SJCRH30 (cell line): ENCODE measurements at places on chromosomes 4 and X. TPM values are rescaled to one million over a fixed set of nuclear protein-coding genes. Genes with fewer than 3 reads are reported as not detected.

The CXCL3 gene
- 1.3 and 2.4 TPM in 2 replicates for total RNA-seq

The TKTL2 gene
- not detected in 2 replicates for total RNA-seq

The CSN1S1 gene
- total RNA-seq = not detected in 2 replicates

- no peak for DNase-seq
- H3K36me3 ChIP-seq = no peaks in the 10 kb centered on the region
- H3K4me1 ChIP-seq = no peaks in the 10 kb centered on the region; the same call in 1 of the 2 replicates
- H3K27ac ChIP-seq = no peak overlapping the region
- H3K4me3 ChIP-seq = no peak overlapping the region
These were observed 357.7 kb downstream of the BCOR start for GRCh38 chrX:39740078-39740477.

GRCh38 chrX:136186023-136186413 is 38.7 kb downstream of the FHL1 start:
- H3K36me3 ChIP-seq = no peaks in the 10 kb centered on the region
- H3K27me3 ChIP-seq = no peaks in the 10 kb centered on the region
- peaks cover 3% of the 10 kb centered on the region; the same call in 1 of the 2 replicates for H3K4me1 ChIP-seq
- no peak for DNase-seq

GRCh38 chr4:107276052-107276451 is 239.9 kb upstream of the DKK2 start:
- no peak overlapping the region for H3K4me3 ChIP-seq
- H3K4me1 ChIP-seq = peaks cover 20% of the 10 kb centered on the region
- no peak overlapping the region for H3K27ac ChIP-seq
- DNase-seq = no peak
- H3K36me3 ChIP-seq = no peaks in the 10 kb centered on the region

- 0 out of 2 replicates have a peak overlapping the region, but pooled peaks have one; percentile 21 for H3K27ac ChIP-seq
- no peak overlapping the region for H3K4me3 ChIP-seq
- no peak for DNase-seq
- H3K4me1 ChIP-seq = peaks cover 10% of the 10 kb centered on the region
These were observed 45.5 kb downstream of the GLRB start for GRCh38 chr4:157121401-157121800.

GRCh38 chr4:15906020-15906443 is 32.5 kb downstream of the FGFBP1 start:
- no peak overlapping the region for H3K4me3 ChIP-seq
- H3K27me3 ChIP-seq = no peaks in the 10 kb centered on the region
- no peak overlapping the region for H3K27ac ChIP-seq
- no peaks in the 10 kb centered on the region for H3K4me1 ChIP-seq
- H3K36me3 ChIP-seq = no peaks in the 10 kb centered on the region

GRCh38 chr4:76614589-76614988 is 179.6 kb downstream of the SHROOM3 start:
- no peak overlapping the region for H3K27ac ChIP-seq
- H3K4me3 ChIP-seq = no peak overlapping the region
- DNase-seq = no peak
- no peaks in the 10 kb centered on the region for H3K36me3 ChIP-seq
- H3K27me3 ChIP-seq = no peaks in the 10 kb centered on the region
- peaks cover 17% of the 10 kb centered on the region for H3K4me1 ChIP-seq

DNA sequence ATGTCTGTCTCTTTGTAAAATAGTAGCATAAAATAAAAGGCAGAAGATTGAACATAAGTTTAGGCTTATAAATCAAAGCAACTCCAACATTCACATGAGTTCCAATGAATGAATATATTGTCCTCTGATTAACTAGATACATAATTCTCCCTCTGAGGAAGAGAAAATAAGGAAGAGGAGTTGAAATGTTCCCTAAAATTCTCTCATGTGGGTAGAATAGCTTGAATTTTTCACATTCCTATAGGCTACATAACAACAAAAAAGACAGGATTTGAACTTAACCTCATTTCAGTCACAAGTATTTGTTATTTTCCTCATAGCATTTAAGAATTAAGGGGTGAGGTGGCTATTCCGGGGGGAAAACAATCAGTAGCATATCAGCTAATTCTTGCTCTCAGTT is 462.4 kb upstream of the NDST4 start:
- no peak overlapping the region; the same call in 1 of the 2 replicates for H3K27ac ChIP-seq
- no peaks in the 10 kb centered on the region for H3K36me3 ChIP-seq
- DNase-seq = no peak
- no peak overlapping the region for H3K4me3 ChIP-seq
- no peaks in the 10 kb centered on the region for H3K27me3 ChIP-seq

DNA sequence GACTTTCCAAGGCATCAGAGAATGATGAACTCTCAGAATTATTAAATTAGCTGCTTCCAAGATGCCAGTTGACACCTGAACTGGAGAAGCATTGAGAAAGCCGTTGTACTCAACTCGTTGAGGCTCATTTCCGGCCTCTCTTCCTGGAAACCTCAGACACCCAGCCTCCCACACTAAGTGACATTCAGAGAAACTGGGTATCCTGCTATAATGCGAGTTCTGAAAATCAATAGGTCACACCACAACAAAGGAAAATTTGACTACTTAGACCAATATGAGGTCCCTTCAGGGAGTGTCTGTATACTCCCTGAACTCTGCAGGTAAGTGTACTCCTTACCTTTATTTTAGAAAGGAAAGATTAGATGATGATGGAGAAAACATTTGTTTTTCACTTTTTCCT is 51.2 kb downstream of the ENPEP start:
- H3K4me1 ChIP-seq = peaks cover 9% of the 10 kb centered on the region
- H3K36me3 ChIP-seq = no peaks in the 10 kb centered on the region
- no peak for DNase-seq
- no peaks in the 10 kb centered on the region for H3K27me3 ChIP-seq
- no peak overlapping the region for H3K4me3 ChIP-seq
- no peak overlapping the region for H3K27ac ChIP-seq

DNA sequence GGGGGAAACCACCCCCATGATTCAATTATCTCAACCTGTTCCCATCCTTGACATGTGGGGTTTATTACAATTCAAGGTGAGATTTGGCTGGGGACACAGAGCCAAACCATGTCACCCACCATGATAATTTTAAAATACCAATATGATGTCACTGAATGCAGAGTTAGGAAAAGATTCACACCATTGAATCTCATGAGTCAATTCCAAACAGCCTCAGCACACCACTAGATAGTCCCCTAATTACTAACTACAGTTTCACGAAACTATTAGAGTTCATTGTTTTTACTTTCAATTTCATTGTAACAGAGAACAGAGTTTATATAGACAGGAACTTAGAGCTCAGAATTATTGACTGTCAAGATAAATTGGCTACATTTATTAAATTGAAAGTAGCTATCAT is 410.2 kb downstream of the FAM47A start:
- no peak overlapping the region for H3K4me3 ChIP-seq
- H3K27ac ChIP-seq = no peak overlapping the region
